ENCODE measurements at places on chromosomes 13 and 19. TPM values are rescaled to one million over a fixed set of nuclear protein-coding genes. Genes with fewer than 3 reads are reported as not detected.

Gene MRPL34
- 58.8 TPM for total RNA-seq

GRCh38 chr13:77737583-77738200, 40.2 kb downstream of the SLAIN1 start:
- no peak for DNase-seq

GRCh38 chr19:38670921-38671398, 23.5 kb downstream of the ACTN4 start:
- no peak for DNase-seq

DNA sequence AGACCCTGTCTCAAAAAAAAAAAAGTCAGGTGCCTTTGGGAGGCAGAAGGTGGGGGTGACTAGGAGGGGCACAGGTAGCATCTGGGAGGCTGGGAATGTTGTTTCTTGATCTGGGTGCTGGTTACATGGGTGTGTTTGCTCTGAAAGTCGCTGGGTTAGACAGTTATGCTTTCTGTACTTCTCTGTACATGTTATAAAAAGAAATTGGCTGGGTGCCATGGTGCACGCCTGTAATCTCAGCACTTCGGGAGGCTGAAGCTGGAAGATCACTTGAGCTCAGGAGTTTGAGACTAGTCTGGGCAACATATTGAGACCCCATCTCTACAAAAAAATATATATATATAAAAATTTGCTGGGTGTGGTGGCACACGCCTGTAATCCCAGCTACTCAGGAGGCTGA, 15.1 kb downstream of the NOSIP start:
- no peak for DNase-seq

DNA sequence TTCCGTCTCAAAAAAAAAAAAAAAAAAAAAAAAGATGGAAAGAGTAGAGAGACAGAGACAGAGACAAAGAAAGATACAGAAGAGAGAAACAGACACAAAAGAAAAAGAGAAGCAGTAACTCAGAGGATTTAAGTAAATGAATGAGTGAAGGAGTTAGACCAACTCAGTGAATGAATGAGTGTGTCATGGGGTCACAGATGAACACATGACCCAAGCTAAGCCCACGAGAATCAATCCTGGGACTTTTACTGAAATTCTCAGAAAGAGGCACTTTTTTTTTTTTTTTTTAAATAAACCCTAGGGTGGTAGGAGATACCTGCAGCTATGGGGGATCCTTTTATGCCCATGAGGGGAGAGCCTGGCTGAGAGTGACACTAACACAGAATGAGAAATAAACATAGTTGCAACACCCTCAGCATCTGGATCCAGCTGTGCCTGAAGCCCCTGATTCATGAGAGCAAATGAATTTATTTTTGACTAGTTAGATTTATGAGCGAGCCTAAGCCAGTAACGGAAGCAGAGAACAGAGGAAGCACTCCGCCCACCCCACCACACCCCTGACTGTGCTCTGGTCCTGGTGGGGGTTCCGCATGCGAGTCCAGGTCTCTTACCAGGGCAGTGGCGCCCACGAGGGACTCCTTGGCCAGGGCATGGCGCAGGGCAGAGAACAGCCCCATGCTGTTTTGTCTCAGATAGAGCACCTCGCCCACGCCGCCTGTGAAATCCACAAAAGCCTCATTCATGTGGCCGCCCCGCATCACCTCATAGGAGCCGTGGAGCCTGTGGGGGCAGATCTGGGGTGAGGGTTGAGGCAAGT, 4.6 kb downstream of the CAPN12 start:
- no peak for DNase-seq

DNA sequence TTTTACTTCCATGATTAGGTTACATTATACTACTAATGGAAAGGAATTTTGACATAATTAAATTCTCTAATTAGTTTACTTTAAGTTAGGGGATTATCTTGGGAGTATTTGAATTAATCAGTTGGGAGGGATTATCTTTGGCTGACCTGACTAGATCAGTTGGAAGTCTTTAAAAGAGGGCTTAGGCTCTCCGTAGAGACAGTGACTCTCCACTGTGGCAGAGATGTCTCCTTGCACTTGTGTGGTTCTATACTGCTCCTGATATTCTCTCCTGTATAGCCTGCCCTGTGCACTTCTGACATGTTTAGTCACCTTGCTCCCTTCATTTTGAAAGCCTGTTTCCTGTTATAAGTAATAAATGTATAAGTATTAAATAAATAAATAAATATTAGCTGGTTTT, 1612.3 kb upstream of the PRR20A start:
- no peak for DNase-seq

Measured in MCF 10A (cell line).